ENCODE measurements at places on chromosomes 2 and 18. TPM values are rescaled to one million over a fixed set of nuclear protein-coding genes. Genes with fewer than 3 reads are reported as not detected.

DNA sequence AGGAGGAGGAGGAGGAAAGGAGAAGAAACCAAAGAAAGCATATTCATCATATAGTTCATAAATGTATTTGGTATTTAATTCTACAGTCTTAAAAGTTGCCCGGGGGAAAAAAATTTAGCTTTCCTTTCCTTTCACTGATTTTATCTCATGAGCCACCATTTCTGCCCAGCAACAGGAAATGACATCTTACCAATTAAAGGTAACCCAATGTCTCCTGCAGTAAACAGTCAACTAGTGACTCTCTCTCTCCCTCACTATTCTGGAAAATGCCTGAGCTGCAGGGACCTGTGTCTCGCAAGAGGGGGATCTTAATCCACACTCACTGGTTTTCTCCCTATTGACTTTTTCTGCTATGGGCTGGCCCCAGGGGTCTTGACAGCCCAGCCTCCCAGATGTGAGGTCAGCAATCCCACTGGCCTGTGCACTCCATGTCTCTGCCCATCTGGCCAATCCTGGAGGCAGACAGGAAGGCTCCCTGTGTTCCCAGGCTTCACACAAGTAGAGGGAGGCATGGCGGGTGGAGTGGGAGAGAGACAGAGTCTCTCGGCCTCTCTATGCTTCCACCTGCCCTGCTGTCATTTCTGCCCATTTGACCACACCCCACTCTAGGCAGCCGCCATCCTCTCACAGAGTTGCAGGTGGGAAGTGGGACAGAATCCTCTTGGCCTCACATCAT, 85.4 kb upstream of the CABLES1 start:
- no peak overlapping the region for H3K27ac ChIP-seq
- peak; percentile 4 for DNase-seq
- no peaks in the 10 kb centered on the region for H3K4me1 ChIP-seq
- no peak overlapping the region for H3K4me3 ChIP-seq

GRCh38 chr18:62881509-62882016, 166.2 kb downstream of the PHLPP1 start:
- H3K4me3 ChIP-seq: peak overlapping the region; percentile 50
- DNase-seq: peak; percentile 97
- H3K27ac ChIP-seq: peak overlapping the region; percentile 58
- no peaks in the 10 kb centered on the region for H3K27me3 ChIP-seq
- H3K4me1 ChIP-seq: peaks cover 46% of the 10 kb centered on the region
- H3K36me3 ChIP-seq: no peaks in the 10 kb centered on the region

DNA sequence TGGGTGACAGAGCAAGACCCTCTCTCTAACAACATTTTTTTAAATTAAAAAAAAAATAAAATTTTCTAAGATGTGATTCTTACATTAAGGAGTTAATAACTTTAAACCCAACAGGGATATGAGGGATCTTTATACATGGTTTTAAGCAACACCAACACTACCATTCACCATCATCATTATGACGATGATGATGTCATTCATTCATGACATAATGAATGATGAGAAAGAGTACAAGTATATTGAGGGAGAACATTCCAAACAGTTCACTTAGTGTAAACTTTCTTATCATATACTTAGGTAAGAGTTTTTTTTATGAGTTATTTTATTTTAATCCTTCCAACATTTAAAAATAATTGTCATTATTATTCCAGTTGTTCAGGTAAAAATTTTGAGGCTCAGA, 863.3 kb downstream of the DPP10 start:
- H3K4me1 ChIP-seq: no peaks in the 10 kb centered on the region
- DNase-seq: no peak
- H3K4me3 ChIP-seq: no peak overlapping the region
- no peak overlapping the region for H3K27ac ChIP-seq

SRD5A2 gene
- not detected for total RNA-seq

MC4R gene
- total RNA-seq: 0.32 TPM

GRCh38 chr2:197207106-197207505, 103.5 kb downstream of the ANKRD44 start:
- H3K4me1 ChIP-seq: peaks cover 19% of the 10 kb centered on the region
- no peak overlapping the region for H3K4me3 ChIP-seq
- no peak overlapping the region for H3K27ac ChIP-seq
- no peaks in the 10 kb centered on the region for H3K36me3 ChIP-seq

CIB4 gene
- total RNA-seq: not detected

- no peak overlapping the region for H3K27ac ChIP-seq
- H3K27me3 ChIP-seq: no peaks in the 10 kb centered on the region
- no peak for DNase-seq
These were observed 117.9 kb downstream of the TANC1 start for GRCh38 chr2:159086342-159086741.

DNA sequence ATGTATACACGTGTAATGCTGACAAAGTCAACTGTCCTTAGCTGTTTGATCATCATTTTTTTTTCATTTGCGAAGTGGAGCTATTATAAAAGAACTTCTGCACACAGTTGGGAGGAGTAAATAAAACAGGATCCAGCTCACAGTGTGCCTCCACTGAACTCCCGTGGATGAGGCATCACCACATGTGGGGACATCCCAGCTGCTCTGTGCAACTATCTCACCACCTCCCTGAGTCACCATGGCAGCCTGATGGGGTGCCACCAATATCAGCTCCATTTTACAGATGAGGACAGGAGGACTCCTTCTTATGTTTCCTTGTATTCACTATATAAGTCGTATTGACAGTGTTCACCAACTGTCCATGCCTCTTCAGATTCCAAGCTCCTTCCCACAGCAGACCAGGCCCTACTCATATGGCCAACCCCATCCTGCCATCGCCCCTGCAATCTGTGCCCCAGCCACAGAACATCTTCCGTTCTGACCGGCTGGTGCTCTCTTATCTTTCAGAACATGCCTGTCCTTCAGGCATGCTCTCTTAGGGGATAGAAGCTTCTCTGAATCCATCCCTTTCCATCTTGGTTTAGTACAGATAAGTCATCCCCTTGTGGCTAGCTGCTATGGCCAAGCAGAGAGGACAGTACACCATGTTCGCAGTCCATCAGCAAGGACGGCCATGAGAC, 288.1 kb downstream of the RNF144A start:
- H3K36me3 ChIP-seq: no peaks in the 10 kb centered on the region
- peaks cover 9% of the 10 kb centered on the region for H3K4me1 ChIP-seq
- H3K27me3 ChIP-seq: no peaks in the 10 kb centered on the region
- DNase-seq: peak; percentile 48
- H3K27ac ChIP-seq: no peak overlapping the region

GRCh38 chr18:1774261-1774660, 797.0 kb downstream of the METTL4 start:
- no peaks in the 10 kb centered on the region for H3K36me3 ChIP-seq
- no peaks in the 10 kb centered on the region for H3K4me1 ChIP-seq
- DNase-seq: no peak
- no peaks in the 10 kb centered on the region for H3K27me3 ChIP-seq
- H3K27ac ChIP-seq: no peak overlapping the region
- H3K4me3 ChIP-seq: no peak overlapping the region

DNA sequence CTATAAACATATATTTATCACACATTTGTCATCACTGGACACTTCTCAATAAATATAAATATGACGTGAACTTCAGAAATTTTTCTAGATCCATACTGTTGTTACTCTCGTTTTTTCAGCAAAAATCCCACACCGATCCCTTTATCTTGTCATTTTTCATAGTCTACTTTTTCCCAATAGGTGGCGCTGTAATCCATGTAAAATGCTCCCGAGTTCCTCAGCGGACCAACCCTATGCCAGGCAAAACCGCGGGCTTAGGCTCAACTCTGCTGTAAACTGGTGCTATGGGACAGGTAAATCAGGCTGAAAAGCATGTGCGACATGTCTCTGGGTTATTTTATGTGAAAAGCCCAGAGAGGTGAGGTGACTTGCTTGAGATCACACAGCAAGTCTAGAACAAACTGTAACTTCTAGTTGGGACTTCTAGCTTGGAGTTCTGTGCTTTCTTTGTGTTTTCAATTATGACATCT, 104.0 kb downstream of the COBLL1 start:
- H3K27ac ChIP-seq: no peak overlapping the region
- peak; percentile 80 for DNase-seq
- H3K4me3 ChIP-seq: no peak overlapping the region
- H3K36me3 ChIP-seq: no peaks in the 10 kb centered on the region
- no peaks in the 10 kb centered on the region for H3K27me3 ChIP-seq
- H3K4me1 ChIP-seq: peaks cover 20% of the 10 kb centered on the region

CRYGC gene
- not detected for total RNA-seq

GRCh38 chr2:241950413-241951315, 81.1 kb downstream of the RTP5 start:
- peak overlapping the region; percentile 33 for H3K4me3 ChIP-seq
- H3K27ac ChIP-seq: no peak overlapping the region
- H3K36me3 ChIP-seq: no peaks in the 10 kb centered on the region
- H3K27me3 ChIP-seq: no peaks in the 10 kb centered on the region
- peak; percentile 81 for DNase-seq
- no peaks in the 10 kb centered on the region for H3K4me1 ChIP-seq

DNA sequence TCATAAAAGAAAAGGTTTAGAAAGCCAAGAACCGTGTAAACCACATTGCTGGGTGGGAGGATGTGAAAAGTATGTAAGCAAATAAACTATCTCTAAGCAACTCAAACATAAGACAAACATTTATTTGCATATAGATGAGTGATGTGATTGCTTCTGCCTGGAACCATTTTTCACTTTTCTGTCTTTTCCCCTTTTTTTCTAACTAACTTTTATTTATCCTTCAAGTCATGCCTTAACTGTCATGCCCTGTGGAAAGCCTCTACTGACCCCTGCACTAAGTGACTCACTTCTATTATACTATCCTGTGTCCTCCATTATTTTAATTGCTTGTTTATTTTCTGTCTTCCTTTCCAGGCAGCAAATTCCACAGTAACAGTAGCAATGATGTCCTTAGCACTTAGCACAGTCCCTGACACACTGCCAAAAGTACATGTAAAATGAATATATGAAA, 87.5 kb upstream of the CTAGE1 start:
- H3K27me3 ChIP-seq: no peaks in the 10 kb centered on the region
- H3K4me3 ChIP-seq: no peak overlapping the region
- H3K4me1 ChIP-seq: peaks cover 30% of the 10 kb centered on the region
- no peaks in the 10 kb centered on the region for H3K36me3 ChIP-seq

- no peak for DNase-seq
- no peak overlapping the region for H3K27ac ChIP-seq
- peaks cover 44% of the 10 kb centered on the region for H3K4me1 ChIP-seq
- no peak overlapping the region for H3K4me3 ChIP-seq
- H3K27me3 ChIP-seq: no peaks in the 10 kb centered on the region
- H3K36me3 ChIP-seq: no peaks in the 10 kb centered on the region
These were observed 88.8 kb upstream of the RAB27B start for GRCh38 chr18:54739476-54739875.

DNA sequence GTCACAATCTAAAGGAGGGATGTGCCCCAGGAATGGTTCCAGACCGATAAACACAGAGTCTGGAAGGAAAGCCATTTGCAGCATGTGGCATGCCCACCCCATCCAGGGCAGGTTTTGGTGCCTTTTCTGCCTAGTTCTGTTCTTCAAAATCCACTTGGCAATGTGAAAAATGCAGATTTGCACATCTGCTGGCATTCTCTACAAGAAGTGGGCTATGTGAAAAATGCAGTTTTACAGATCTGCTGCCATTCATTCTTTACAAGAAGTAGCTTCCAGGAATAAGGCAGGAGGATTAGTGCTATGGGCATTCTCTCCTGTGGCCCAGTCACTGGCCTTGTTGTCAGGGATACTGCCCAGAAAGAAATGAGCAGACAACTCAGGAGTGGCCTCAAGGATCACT, 68.1 kb downstream of the C1D start:
- no peaks in the 10 kb centered on the region for H3K36me3 ChIP-seq
- no peak overlapping the region for H3K4me3 ChIP-seq
- DNase-seq: no peak
- H3K27ac ChIP-seq: no peak overlapping the region
- H3K4me1 ChIP-seq: peaks cover 16% of the 10 kb centered on the region
- H3K27me3 ChIP-seq: no peaks in the 10 kb centered on the region

DNA sequence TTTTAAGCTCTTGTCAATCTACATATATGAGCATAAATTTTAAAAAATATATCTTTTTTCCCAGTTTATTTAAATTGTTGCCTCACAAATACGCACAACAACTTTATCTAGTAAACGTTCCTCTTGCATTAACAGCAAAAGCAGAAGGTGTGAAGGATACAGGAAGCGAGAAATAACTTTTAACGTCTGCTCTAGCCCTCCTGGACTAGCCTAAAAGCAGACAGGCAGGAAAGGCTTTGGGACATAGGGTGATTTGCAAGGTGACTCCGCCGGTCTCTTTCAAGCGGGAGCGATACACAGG, 434 bp upstream of the DUSP19 start:
- H3K4me3 ChIP-seq: peak overlapping the region; percentile 90
- no peak overlapping the region for H3K27ac ChIP-seq
- no peak for DNase-seq
- 0 out of 2 replicates have a peak, but pooled peaks cover 6% of the 10 kb centered on the region for H3K27me3 ChIP-seq
- no peaks in the 10 kb centered on the region for H3K36me3 ChIP-seq

LYG2 gene
- total RNA-seq: not detected

GRCh38 chr2:241014764-241015163, 16.3 kb downstream of the SNED1 start:
- no peaks in the 10 kb centered on the region for H3K36me3 ChIP-seq
- no peak for DNase-seq
- peaks cover 10% of the 10 kb centered on the region for H3K4me1 ChIP-seq
- no peak overlapping the region for H3K4me3 ChIP-seq
- H3K27ac ChIP-seq: no peak overlapping the region

DNA sequence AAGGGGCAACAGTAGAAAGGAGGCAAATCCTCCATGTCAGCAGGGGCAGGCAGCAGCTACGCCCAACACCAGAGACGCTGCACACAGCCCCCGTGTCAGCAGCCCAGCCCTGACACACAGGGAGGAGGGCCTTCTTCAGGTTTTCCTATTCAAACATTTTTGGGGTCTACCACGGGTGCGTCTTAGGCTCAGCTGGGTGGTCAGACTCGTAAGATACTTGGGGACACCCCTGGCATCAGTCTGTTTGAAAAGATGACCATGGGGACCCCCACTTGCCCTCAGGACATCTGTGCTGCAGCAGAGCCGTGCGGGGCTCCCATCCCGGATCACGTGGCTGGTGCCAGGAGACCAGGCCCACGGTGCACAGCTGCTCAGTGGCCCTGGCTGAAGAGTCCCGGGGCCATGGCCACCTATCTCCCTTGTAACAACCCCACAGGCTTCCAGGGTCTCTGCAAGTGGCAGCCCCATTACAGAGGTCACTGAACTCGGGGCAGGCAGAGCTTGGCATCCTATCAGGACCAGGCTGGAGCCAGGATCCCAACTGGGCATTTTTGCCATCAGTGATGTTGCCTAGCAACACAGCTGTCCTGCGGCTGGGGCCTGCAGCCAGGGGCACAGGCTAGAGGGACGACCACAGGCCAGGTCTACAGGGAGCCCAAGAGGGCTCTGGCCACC, 82.5 kb downstream of the EDAR start:
- no peaks in the 10 kb centered on the region for H3K4me1 ChIP-seq
- H3K27me3 ChIP-seq: peaks cover 55% of the 10 kb centered on the region
- no peaks in the 10 kb centered on the region for H3K36me3 ChIP-seq
- no peak for DNase-seq

KDM3A gene
- total RNA-seq: 23.6 TPM

CFC1 gene
- not detected for total RNA-seq

- H3K4me1 ChIP-seq: peaks cover 36% of the 10 kb centered on the region
- no peak overlapping the region for H3K4me3 ChIP-seq
- H3K27ac ChIP-seq: peak overlapping the region; percentile 11
- DNase-seq: peak; percentile 72
These were observed 48.7 kb downstream of the DPP4 start for GRCh38 chr2:162025121-162025911.

GRCh38 chr2:48529194-48529593, 760 bp upstream of the STON1 start:
- H3K36me3 ChIP-seq: no peaks in the 10 kb centered on the region
- peak; percentile 40 for DNase-seq
- H3K27ac ChIP-seq: no peak overlapping the region
- no peaks in the 10 kb centered on the region for H3K27me3 ChIP-seq
- peaks cover 6% of the 10 kb centered on the region for H3K4me1 ChIP-seq

Measured in GM23248 (cell line).